Cerebellum (tissue), 4 donors: ENCODE measurements at places on chromosomes 13 and 19. TPM values are rescaled to one million over a fixed set of nuclear protein-coding genes. Genes with fewer than 3 reads are reported as not detected.

DNA sequence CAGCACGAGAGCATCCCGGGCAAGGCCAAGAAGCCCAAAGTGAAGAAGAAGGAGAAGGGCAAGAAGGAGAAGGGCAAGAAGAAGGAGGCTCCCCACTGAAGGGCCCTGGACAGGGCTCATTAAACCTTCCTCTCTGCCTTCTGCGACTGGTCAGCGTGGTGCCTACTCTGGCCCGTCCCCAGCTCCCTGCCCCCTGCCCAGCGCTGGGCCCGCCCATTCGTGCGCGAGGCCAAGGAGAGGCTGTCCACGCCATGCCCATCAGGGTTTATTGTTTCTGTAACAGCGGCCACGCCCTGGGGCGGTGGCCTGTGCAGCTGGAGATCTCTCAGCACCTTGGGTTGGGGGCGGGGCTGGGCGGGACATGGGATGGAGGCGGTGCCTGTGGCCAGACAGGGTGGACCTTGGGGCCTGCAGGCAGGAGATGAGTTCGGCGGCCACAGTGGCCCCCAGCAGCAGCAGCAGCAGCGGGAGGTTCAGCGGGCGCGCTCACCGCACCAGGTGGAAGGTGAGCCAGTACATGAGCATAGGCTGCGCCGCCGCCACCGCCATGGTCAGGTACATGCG is 897 bp downstream of the C19orf33 start:
- DNase-seq, result no peak

DNA sequence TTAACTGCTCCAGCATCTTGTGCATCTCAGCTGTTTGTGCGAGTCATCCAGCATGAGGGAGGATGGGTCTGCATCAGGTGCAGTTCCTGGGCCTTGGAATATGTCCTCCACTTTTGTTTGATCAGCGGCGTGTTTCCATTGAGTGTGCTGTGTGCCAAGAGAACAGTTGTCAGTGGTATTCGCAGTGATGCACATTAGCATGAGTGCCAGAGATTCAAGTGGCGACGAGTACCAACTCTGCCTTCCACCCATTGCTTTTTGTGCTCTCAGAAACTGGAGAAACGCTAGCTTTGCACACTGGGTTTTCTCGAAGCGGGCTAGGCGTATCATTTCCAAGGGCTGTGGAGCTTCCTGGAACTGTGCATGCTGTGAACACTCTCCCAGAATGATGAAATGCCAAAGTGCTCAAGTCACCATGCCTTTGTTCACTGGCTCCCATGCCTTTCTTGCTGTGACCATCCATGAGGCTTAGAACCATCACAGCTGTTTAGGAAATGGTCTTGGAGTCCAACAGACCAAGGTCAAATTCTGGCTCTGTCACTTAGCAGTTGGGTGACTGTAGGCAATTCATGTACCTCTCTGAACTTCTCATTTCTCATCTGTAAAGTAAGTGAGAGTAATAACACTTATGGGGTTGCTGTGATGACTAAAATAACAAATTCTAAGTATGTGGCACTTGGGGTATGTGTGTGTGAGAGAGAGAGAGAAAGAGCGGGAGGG is 18.4 kb downstream of the LRCH1 start:
- peak; percentile 74 for DNase-seq

DNA sequence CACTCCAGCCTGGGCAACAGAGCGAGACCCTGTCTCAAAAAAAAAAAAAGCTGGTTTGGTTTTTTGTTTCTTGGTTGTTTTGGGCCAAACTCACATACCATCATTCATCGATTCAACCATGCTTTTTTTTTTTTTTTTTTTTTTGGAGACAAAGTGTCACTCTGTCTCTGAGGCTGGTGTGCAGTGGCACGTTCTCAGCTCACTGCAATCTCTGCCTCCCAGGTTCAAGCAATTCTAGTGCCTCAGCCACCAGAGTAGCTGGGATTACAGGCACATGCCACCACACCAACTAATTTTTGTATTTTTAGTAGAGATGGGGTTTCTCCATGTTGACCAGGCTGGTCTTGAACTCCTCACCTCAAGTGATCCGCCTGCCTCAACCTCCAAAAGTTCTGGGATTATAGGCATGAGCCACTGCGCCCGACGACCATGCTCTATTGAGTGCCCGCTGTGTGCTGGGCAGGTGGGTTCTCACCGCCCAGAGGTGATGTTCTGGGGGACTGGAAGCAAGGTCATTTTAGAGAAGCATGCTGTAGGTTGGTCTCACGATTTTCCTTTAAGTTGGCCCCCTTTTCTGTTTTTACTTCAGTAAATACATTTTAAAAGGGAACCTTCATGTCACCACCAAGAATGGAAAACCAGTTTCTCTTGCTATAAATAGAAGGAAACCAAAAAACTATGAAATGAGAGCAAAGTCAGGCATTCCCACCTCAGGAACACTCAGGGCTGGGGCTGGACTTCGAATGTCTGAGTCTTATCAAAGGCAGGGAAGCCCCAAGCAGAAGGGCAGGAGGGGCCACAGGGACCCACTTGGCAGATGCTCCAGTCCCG is 8.3 kb upstream of the JUND start:
- DNase-seq, result no peak

GRCh38 chr19:14089662-14090508 is 666 bp downstream of the SAMD1 start:
- no peak for DNase-seq

SNRPA gene
- 34.3 TPM for total RNA-seq

ZNF491 gene
- total RNA-seq, result 20.2 TPM
